SJSA1 (cell line): ENCODE measurements at places on chromosomes 6 and 20. TPM values are rescaled to one million over a fixed set of nuclear protein-coding genes. Genes with fewer than 3 reads are reported as not detected.

The PLN gene
- not detected in 2 replicates for total RNA-seq

The ARMH2 gene
- total RNA-seq = not detected in 2 replicates

DNA sequence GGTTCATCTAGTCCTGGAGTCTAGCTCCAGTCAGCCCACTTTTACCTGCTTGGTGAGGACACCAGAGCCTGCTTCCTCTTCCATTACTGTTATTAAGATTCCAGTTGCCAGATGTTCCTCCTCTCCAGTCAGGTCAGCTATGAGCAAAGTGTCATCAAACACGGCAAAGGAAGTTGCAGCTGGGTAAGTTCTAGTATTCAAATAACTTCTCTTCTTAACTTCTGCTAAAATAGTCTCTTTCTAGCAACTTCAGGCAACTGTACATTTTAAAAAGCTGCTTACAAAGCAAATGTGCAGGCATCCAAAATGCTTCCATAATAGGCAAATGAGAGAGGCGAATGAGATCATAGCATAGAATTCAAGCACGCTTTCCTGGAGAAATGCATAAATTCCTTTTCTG lies 18.4 kb upstream of the MRPS18A start:
- H3K4me3 ChIP-seq = no peak overlapping the region
- H3K27ac ChIP-seq = no peak overlapping the region
- peaks cover 68% of the 10 kb centered on the region for H3K4me1 ChIP-seq
- H3K27me3 ChIP-seq = no peaks in the 10 kb centered on the region

GRCh38 chr6:26404546-26404945 lies 2.5 kb downstream of the BTN3A1 start:
- H3K27ac ChIP-seq = no peak overlapping the region
- H3K36me3 ChIP-seq = peaks cover 9% of the 10 kb centered on the region
- H3K4me3 ChIP-seq = no peak overlapping the region
- no peak for DNase-seq
- H3K4me1 ChIP-seq = peaks cover 10% of the 10 kb centered on the region; the same call in 1 of the 2 replicates

The ADTRP gene
- 0.58 TPM in 1 of 2 replicates, not detected in the other for total RNA-seq

The NNAT gene
- not detected in 2 replicates for total RNA-seq

DNA sequence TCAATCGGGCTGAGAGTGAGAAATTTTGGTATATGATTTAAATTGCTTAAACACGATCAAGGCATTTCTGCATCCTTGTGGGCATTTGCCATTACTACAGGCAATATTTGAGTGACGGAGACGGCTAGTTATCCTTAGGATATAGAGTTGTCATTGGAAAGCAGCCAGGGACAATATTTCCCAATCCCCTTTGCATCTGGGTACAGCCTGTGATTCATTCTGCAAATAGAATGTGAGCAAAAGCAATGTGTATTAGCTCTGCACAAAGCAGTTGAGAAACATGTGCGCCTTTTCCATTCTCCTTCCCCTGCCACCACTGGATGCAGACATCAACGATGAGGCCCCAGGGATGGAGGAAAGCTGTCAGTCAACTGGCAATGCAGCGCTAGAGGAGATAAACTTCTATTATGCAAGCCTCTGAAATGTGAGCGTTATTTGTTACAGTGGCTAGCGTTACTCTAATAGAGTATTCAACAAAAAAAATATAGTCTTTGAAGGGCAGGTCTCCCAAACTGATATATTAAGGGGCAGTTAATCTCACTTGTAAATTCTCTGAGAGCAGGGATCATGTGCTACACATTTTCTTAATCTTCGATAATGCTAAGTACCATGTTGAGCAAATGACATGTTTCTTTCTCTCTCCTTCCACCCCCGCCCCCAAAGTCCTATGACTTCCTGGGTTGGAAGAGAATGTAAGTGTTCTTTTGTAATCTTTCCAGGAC lies 37.1 kb upstream of the NCOA3 start:
- H3K27ac ChIP-seq = no peak overlapping the region
- H3K4me3 ChIP-seq = no peak overlapping the region
- peaks cover 11% of the 10 kb centered on the region for H3K4me1 ChIP-seq
- DNase-seq = peak; percentile 66

DNA sequence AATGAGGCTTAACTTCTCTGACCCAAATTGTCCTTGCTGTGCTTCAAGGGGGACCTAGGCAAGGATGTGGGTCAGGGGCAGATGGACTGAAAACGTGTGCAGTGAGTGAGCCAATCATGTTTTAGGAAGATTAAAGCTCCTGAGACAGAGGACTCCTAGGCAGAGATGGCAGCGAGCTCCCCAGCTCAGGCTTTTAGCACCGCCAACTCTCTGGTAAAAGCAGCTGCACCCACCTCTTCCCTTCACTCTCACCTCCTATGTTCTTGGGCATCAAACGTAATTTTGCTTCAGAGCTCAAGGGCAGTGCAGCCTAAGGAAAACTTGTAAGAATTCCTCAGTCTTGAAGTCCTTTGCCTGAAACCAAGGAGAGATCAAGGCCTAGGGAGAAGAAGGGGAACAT lies 10.3 kb downstream of the RPP21 start:
- peaks cover 67% of the 10 kb centered on the region for H3K27me3 ChIP-seq
- no peaks in the 10 kb centered on the region for H3K36me3 ChIP-seq
- H3K4me3 ChIP-seq = no peak overlapping the region
- H3K4me1 ChIP-seq = peaks cover 4% of the 10 kb centered on the region; the same call in 1 of the 2 replicates
- no peak for DNase-seq

The SLC17A2 gene
- not detected in 2 replicates for total RNA-seq

The ECT2L gene
- not detected in 2 replicates for total RNA-seq

GRCh38 chr20:51480507-51481270 lies 61.8 kb downstream of the NFATC2 start:
- no peak overlapping the region for H3K4me3 ChIP-seq
- H3K36me3 ChIP-seq = no peaks in the 10 kb centered on the region
- no peaks in the 10 kb centered on the region for H3K27me3 ChIP-seq
- no peak for DNase-seq
- no peak overlapping the region for H3K27ac ChIP-seq

GRCh38 chr6:156974830-156975261 lies 197.7 kb downstream of the ARID1B start:
- no peaks in the 10 kb centered on the region for H3K4me1 ChIP-seq
- H3K4me3 ChIP-seq = no peak overlapping the region
- no peak overlapping the region for H3K27ac ChIP-seq

DNA sequence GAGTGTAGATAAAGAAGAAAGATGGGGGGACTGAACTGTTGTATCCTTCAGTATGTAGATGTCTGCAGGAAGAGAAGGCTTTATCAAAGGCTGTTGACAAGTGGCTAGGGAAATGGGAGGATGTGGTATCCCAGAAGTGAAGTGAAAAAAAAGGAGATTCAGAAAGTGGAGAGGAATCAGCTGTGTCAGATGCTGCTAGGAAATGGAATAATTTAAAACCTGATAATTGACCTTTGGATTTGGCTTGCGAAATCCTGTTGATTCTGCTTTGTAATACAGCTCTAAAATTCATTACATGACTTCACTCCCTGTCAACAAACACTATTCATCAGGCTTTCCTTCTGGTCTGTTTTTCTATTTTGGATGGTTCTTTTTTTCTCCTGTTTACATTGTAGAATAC lies 41.7 kb downstream of the PHF3 start:
- 0 out of 2 replicates have a peak, but pooled peaks cover 3% of the 10 kb centered on the region for H3K36me3 ChIP-seq
- DNase-seq = no peak
- no peaks in the 10 kb centered on the region for H3K27me3 ChIP-seq
- H3K4me1 ChIP-seq = no peaks in the 10 kb centered on the region

- peaks cover 10% of the 10 kb centered on the region for H3K4me1 ChIP-seq
- no peak overlapping the region for H3K27ac ChIP-seq
- H3K36me3 ChIP-seq = peaks cover 10% of the 10 kb centered on the region
- DNase-seq = no peak
These were observed 44.9 kb downstream of the SNX9 start for GRCh38 chr6:157867981-157868380.

The HLA-DPA1 gene
- not detected in 2 replicates for total RNA-seq

The CFB gene
- 0.50 and 0.58 TPM in 2 replicates for total RNA-seq

GRCh38 chr20:57594092-57594951 lies 25.9 kb downstream of the ZBP1 start:
- H3K36me3 ChIP-seq = no peaks in the 10 kb centered on the region
- H3K27ac ChIP-seq = no peak overlapping the region
- H3K27me3 ChIP-seq = no peaks in the 10 kb centered on the region
- H3K4me1 ChIP-seq = 0 out of 2 replicates have a peak, but pooled peaks cover 3% of the 10 kb centered on the region
- no peak overlapping the region for H3K4me3 ChIP-seq
- DNase-seq = no peak

GRCh38 chr6:14466278-14466677 lies 348.7 kb downstream of the CD83 start:
- H3K27me3 ChIP-seq = no peaks in the 10 kb centered on the region
- H3K36me3 ChIP-seq = no peaks in the 10 kb centered on the region
- DNase-seq = no peak

DNA sequence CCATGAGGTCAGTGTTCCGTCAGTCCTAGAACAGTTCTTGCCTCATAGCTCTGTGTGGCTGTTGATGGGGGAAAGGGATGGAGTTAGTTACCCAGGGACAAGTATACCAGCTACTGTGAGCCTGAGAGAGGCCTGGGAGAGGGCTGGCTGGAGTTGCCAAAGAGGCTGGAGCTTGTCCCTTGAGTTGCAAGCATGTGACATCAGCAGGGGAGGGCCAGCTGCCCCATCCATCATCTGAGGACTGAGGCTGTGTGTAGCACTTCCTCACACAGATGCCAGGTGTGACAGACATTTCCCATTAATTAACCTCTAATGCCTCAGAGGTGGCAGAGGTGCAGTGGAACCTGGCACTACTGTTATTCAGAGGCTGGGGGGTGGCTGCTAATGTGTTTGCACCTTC lies 131.6 kb downstream of the PHACTR3 start:
- H3K36me3 ChIP-seq = no peaks in the 10 kb centered on the region
- peaks cover 6% of the 10 kb centered on the region for H3K27me3 ChIP-seq
- no peaks in the 10 kb centered on the region for H3K4me1 ChIP-seq
- H3K4me3 ChIP-seq = no peak overlapping the region
- DNase-seq = peak; percentile 30

GRCh38 chr6:134247844-134248580 lies 69.9 kb downstream of the SGK1 start:
- H3K36me3 ChIP-seq = no peaks in the 10 kb centered on the region
- DNase-seq = no peak
- no peak overlapping the region for H3K4me3 ChIP-seq
- H3K4me1 ChIP-seq = peaks cover 11% of the 10 kb centered on the region

The DDX27 gene
- total RNA-seq = 36.5 and 43.7 TPM in 2 replicates

DNA sequence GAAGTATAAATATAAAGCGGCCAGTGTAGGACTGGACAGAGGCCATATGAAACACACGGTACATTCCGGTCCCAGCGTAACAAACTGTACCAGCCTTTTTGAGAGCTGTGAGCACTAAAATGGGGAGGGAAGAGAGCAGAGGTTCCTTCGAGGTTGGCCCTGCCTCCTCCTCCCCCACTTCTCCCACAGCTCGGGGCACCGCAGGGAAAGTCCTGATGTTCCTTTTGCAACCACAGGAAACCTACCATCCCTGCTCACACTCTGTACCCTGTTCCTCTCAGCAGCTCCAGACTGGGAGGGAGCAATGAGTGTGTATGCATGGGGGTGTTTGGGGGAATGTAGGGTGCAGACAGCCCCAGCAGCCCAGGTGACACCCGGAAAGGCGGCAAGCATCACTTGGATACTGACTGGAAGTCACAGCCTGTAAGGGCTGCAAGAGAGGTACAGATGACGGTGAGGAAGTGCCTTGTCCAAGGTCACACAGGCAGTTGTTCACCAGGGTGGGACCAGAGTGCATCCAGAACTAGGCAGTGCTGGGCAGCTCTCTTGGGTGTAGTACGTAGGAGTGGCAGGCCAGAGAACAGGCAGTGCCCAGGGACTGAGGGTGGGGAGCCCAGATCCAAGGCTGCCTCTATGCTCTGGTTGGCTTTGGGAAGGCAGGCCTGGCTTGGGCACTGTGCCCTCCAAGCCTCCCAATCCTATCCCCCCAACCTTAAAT lies 11.0 kb upstream of the ARMC12 start:
- H3K4me1 ChIP-seq = peaks cover 18% of the 10 kb centered on the region
- no peak overlapping the region for H3K27ac ChIP-seq
- H3K4me3 ChIP-seq = no peak overlapping the region
- H3K36me3 ChIP-seq = no peaks in the 10 kb centered on the region

The SLC52A3 gene
- not detected in 2 replicates for total RNA-seq

DNA sequence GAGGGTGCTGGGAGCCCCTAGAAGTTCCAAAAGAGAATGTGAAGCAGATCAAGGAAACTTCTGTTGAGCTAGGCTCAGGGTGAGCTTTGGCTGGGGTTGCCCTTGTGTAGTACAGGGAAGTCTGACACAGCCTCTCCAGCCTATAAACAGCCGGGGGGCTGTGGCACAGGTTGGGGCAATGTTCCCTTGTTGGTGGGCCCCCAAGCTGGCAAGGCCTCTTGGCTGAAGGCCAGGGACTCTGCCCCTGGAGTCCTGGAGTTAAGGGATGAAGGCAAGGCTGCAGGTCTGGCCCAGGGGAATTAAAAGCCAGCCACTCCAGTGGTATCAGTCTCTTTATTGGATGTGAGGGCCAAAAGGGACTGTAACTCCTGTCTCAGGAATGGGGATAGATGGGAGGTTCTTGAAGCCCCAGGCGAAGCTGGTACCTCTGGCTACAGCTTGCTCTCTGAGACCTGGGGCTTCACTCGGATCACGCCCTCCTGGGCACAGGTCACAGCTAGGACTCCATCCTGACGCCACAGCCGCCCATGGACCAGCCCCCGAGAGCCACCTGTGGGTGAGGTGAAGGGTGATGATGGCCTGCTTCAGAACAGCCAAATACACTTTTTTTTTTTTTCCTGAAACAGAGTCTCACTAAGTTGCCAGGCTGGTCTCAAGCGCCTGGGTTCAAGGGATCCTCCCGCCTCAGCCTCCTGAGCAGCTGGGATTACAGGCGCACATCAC lies 8.0 kb downstream of the SNX21 start:
- no peaks in the 10 kb centered on the region for H3K27me3 ChIP-seq
- peaks cover 66% of the 10 kb centered on the region for H3K36me3 ChIP-seq
- H3K4me3 ChIP-seq = no peak overlapping the region
- no peaks in the 10 kb centered on the region for H3K4me1 ChIP-seq
- no peak for DNase-seq
- no peak overlapping the region for H3K27ac ChIP-seq

The ZFAND3 gene
- 15.2 and 24.4 TPM in 2 replicates for total RNA-seq

The C6orf58 gene
- not detected in 2 replicates for total RNA-seq

The SLC25A27 gene
- total RNA-seq = 1.5 TPM in 1 of 2 replicates, not detected in the other

GRCh38 chr6:163442336-163442735 lies 27.8 kb downstream of the QKI start:
- no peak for DNase-seq
- H3K36me3 ChIP-seq = no peaks in the 10 kb centered on the region; the same call in 1 of the 2 replicates
- no peak overlapping the region for H3K4me3 ChIP-seq
- H3K27me3 ChIP-seq = no peaks in the 10 kb centered on the region
- no peak overlapping the region for H3K27ac ChIP-seq

DNA sequence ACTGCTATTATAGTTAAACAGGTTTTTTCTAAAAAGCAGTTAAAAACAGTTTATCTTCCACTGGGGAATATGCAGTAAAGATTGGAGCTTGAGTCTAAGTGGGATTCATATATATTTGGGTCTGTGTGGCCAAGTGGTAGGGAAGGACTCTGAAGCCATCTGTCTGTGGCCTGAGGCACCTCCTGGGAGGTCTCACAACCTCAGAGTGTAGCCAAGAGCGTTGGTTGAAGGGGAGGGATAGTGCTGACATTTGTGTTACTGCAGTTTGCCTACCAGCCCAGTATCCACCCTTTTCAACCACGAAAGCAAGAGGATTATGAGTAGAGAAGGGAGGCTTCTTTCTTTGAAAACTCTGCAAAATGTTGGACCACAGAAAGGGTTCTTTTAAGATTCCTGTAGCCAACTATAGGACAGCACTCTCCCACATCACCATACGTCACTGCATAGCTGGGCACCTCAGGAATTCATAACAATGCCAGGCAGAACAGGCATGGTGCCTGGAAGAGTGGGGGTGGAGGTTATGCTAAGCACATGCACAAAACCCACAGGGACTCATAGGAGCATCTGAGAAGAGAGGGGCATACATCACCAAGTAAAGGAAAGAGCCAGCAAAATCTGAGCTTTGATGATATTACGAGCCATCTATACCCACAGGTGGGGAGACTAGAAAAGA lies 90.5 kb upstream of the HEY2 start:
- no peaks in the 10 kb centered on the region for H3K27me3 ChIP-seq
- H3K27ac ChIP-seq = peak overlapping the region; percentile 31
- no peak overlapping the region for H3K4me3 ChIP-seq
- no peaks in the 10 kb centered on the region for H3K36me3 ChIP-seq
